ENCODE measurements at places on chromosomes 12 and 14.

- DNase-seq = no peak
These were observed 3.4 kb upstream of the PPM1A start for GRCh38 chr14:60245380-60246177.

- no peak for DNase-seq
These were observed 476.3 kb downstream of the LRIG3 start for GRCh38 chr12:58443981-58444371.

DNA sequence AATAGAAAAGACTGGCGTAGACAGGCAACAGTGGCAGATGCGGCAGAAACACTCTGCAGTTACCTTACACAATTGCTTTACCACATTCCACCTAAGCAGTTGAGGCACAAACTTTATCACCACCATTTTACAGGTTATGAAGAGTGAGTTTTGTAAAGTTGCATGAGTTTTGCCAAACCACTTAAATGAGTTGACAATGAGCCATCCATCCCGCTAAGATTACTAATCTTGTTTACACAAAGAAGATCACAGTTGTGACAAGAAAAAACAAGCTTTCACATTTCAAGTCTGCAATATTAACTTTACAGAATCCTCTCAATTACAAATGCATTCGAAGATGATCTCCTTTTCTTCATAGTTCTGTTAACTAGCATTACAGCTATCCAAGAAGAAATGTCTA lies 1.8 kb downstream of the TMCC3 start:
- DNase-seq = no peak

DNA sequence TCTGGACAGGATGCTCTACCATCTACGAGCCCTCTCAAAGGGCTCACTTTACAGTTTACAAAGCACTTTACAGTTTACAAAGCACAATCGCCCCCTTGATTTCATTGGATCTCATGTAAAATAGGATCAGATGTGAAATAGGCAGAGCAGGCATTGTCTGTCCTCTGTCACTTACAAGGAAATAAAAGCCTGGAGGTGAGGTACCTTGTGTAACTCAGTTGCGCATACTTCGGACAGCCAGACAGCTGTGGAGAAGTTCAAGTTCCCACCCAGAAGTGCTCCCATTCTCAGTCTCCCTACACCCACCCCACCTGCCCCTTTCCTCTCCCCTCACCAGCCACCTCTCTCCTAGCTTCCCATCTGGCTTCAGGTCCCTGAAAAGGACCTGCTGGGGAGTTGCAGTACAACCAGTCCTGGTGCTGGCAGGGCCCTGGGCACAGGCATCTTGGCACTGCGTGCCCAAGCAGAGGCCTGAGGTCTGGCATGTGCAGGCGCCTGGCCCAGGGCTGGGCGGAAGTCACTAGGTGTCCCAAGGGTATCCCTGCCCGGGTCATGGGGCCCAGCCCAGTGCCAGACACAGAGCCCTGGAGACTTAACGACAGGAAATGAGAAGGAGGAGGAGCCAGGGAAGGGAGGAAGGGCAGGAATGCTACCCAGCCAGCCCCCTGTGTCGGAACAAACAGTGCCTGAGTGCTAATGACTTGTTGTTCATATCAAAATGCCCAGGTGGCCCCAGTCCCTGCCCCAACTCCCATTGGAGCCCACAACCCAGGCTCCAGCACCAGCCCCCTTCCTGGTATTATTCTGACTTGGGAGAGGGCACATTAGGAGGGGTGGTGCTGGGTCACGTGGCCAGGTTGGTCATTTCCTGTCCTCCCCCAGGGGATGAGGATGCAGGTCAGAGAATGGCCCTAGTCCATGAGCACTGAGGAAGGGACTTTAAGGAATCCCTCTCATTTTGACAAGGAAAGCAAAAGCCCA lies 5.4 kb downstream of the RAPGEF3 start:
- DNase-seq = no peak

DNA sequence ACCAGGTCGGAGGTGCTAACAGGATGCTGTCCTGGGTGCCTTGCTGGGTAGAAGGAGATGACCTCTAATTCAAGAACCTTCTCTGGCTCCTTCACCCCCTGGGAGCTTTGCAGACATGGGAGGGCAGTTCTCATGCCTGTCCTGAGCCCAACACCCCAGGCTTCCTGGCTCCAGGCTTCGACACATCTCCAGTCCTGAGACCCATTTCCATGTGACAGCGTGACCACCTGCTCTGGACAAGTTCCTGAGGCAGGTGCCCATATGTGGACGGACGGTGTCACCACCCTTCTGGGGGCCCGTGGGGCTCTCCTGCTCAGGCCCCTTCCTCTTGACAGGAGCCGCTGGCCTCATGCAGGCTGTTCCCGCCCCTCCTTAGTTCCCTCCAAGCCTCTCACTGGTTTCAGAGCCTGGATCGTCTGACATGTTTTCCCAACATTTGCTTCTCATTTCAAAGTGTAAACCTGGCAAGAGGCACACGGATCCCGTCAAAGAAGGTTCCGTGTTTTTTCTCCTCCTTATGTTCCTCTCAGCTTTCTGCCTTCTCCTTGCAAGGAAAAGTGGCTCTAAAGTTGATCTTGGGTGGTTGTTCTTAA lies 291.9 kb upstream of the RTL1 start:
- no peak for DNase-seq

- no peak for DNase-seq
These were observed 115.4 kb downstream of the SINHCAF start for GRCh38 chr12:31210541-31210940.

- DNase-seq = no peak
These were observed 13.5 kb upstream of the NRDE2 start for GRCh38 chr14:90345239-90345557.

DNA sequence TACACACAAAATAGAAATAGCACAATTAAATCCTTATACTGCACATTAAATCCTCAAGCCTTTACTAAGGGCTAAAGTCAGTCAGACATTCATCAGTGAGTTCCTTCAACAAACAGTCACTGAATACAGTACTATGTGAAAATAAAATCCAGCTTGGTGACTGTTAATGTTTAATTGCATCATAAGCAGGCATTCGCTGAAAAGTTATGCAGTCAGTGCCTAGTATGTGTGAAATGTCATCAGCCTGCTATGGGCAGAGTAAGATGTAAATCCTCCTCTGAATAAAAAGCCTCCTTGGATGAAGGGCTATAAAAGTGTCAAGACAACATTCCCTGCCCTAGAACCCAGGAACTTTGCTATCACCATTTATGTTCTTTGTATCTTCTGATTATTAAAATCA lies 116.4 kb downstream of the PRICKLE1 start:
- no peak for DNase-seq

- DNase-seq = no peak
These were observed 213.0 kb downstream of the IPO8 start for GRCh38 chr12:30482650-30483049.

DNA sequence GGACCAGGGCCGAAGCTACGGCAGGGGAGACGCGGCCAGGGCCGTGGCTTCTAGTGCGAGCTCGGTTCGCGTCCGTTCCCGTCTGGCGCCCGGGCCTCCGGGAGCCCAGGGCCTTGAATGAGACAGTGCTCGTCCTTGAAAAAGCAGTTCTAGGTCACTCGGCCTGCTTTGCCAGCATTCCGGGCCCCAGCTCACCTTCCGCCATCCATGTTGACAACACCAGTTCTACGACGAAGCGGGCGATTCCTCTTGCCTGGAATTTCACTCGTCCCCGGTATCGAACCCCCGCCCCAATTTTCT lies 4.5 kb downstream of the OR10AD1 start:
- no peak for DNase-seq

DNA sequence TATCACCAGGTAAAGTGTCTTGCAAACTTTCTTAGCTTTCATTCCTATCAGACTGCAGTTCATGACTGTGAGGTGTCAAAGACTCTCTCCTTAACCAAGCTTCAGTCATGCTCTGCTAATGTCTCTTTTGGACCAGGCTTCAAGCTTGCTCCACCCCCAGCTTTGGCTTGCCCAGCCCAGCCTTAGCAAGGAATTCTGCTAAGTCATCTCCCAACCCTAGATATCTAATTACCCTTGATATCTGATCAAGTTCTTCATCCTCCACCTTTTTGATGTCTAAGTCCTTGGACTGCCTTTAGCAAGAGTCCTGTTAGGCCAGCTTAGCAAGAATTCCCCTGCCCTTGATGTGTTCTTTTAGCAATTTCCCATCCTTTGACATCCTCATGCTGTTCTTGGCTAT lies 108.9 kb upstream of the FGD4 start:
- DNase-seq = no peak

DNA sequence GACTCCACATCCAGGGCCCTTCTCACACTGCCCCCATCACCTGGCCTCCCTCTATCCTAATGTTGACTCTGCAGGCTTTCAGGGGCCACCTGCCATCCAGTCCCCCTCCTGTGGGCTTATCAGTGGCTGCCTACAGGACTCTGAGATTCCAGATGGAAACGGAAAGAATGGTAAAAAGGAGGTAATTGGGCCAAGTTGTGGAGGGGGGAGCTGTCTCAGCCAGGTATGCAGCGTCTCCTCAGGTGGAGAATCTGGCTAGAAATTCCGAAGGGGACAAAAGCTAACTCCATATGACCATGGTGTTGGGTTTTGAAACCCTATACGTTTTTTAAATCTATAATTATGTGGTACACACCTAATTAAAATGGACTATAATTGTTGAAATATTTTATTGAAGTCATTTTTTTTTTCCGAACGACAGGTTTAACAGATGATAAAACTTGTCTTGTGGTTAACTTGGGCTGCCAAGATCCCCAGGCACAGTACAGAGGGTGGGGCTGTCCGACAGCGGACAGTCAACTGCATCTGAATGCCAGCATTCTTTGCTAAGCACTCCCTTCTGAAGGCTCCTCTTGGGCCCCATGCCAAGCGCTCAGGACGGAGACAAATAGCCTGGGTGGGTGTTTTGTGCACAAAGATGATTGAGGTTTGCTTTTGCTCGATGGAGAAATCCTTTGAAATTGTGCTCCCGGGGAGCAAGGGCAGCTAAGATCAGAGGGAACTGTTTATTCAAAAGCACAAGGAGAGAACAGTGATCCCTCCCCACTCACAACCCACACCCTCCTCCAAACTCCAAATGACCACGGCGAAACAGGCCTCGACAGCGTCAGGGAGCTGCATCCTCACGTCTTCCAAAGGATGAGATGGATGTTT lies 365.6 kb downstream of the BCL11B start:
- DNase-seq = peak; percentile 12

- DNase-seq = no peak
These were observed 136.3 kb downstream of the AEBP2 start for GRCh38 chr12:19575337-19576243.

- no peak for DNase-seq
These were observed 2.3 kb downstream of the ETV6 start for GRCh38 chr12:11651785-11652184.

- no peak for DNase-seq
These were observed 114.6 kb upstream of the MAP1LC3B2 start for GRCh38 chr12:116444590-116444943.

- DNase-seq = no peak
These were observed 28.1 kb upstream of the TTC7B start for GRCh38 chr14:90844321-90844720.

GRCh38 chr14:68707482-68707881 lies 85.4 kb downstream of the ZFP36L1 start:
- DNase-seq = no peak

DNA sequence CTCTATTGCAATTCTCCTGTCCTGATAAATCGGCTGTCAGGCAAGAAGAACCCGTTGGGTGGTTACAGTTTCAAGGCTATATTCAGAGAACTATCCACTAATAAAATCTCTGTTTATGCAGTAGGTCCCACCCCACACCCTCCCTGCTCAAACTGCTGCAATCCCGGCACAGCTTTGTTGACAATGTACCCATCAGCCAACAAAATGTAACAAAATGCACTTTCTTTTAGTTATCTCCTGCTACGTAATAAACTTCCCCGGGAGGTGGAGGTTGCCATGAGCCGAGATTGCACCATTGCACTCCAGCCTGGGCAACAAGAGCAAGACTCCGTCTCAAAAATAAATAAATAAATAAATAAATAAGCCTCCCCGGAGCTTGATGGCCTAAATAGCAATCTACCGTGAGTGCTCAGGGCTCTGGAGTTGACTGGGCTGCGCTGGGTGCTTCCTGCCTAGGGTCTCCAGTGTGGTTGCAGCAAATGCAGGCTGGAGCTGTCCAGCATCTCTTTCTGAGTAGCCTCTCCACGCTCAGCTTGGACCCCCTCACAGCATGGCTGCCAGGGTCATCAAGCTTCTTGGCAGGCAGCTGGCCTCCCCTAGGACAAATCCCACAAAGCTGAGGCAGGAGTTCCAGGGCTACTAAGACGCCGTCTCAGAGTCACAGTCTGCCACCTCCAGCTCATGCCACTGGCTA lies 43.2 kb upstream of the FBRSL1 start:
- no peak for DNase-seq

DNA sequence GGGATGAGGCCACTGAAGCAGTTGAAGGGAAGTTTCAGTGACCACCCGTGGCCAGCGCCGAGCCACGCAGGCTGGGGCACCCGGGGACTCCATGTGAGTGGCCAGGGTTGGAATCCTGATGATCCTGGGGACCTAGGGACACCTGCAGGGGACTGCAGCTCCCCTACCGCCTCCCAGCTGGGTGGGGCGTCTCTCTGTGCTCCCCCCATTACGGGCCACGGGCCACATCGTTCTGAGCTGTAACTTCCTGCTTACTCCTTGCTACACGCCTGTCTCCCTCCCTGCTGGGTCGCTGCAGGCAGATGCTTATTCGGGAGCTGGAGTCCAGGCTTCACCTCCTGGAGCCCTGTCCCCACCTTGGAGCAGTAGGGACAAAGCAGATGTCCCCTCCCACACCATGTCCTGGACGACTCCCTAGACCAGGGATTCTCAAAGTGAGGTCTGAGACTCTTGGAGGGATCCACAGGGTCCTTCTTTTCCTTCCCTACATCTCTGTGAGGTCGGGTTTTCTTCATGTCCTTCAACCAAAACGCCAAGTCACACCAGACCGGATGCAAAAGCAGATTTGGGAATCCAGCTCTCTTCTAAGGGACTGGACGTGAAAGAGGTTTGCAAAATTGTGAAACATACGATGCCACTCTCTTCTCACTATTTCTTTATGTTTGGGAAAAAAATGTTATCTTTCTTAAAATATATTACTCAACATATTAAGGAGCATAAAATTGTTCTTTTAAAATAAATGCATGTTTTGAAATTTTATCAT lies 85.9 kb upstream of the NCOR2 start:
- no peak for DNase-seq

DNA sequence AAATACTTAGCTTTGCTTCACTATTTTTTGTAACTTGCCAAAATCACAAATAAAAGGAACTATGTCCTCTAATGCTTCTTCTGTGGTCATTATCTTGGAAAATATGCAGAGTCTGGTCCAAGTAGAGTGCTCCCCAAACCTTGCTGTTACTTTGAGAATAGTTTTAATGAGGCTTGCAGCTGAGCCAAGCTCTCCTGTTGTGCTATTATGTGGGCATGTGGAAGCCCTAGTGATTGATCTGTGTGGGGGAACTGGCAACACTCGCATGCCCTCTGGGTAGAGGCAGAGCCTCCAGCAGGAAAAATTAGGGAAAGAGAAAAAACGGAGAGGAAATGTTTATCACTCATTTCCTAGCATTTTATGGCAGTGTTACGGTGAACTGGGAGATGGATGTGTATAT lies 473.1 kb downstream of the EGLN3 start:
- DNase-seq = no peak

GRCh38 chr14:56744016-56744415 lies 66.3 kb downstream of the OTX2 start:
- DNase-seq = no peak

- no peak for DNase-seq
These were observed 17.1 kb downstream of the NUBPL start for GRCh38 chr14:31578266-31578665.

- peak; percentile 5 for DNase-seq
These were observed 62.5 kb downstream of the DRAM1 start for GRCh38 chr12:101939856-101940265.
